ENCODE measurements at places on chromosomes 3 and 15.

GRCh38 chr3:78154521-78155186 is 1114.8 kb downstream of the ROBO2 start:
- DNase-seq, result no peak

- DNase-seq, result no peak
These were observed 235.6 kb downstream of the EDEM1 start for GRCh38 chr3:5423076-5423475.

DNA sequence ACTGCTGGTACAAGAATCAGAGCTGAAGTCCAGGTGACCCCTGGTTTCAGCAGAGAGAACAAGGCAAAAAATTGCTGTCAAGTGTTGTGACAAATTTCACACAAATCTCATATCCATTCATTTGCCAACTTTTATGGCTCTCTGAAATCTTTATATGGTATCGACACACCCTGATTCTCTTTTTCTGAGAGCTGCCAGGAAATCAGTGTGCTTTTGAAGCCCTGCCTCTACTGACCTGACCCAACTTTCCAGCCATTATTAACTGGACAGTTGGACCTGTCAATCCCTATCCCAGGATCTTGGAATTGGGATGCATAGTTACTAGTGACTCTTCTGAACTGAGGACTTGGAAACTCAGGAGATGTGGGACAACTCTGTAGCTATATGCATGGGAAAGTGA is 288.2 kb upstream of the GADL1 start:
- no peak for DNase-seq

- no peak for DNase-seq
These were observed 21.7 kb downstream of the PLAAT1 start for GRCh38 chr3:193262707-193263106.

All from activated naive CD4-positive, alpha-beta T cell (primary cell).